ENCODE measurements at places on chromosomes 16 and 17.

DNA sequence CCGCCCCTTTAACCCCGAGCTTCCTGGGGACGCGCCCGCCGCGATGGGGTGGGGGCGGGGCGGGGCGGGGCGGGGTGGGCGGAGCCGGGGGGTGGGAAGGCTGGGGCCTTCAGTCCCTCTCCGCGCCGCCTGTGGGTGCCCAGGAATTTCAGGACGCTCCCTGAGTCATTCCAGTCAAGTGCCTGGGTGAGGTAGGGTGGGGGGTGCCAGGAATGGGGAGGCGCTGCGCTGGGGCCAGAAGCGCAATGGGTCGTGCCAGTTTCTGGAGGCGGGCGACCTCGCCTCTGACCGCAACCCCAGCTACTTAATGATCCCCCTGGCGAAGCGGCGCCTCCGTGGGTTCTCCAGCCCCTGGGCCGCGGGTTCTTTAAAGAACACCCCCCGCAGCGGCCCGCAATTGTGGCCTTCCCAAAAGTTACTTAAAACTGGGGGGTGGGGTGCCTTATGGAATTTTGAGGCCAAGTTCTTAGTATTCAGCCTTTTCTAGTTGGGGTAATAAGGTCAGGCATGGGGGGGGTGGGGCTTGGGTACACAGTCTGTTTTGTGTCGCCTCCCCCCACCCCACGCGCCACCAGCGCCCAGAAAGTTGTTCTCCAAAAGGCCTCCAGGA lies 826 bp upstream of the GSE1 start:
- DNase-seq, result no peak

DNA sequence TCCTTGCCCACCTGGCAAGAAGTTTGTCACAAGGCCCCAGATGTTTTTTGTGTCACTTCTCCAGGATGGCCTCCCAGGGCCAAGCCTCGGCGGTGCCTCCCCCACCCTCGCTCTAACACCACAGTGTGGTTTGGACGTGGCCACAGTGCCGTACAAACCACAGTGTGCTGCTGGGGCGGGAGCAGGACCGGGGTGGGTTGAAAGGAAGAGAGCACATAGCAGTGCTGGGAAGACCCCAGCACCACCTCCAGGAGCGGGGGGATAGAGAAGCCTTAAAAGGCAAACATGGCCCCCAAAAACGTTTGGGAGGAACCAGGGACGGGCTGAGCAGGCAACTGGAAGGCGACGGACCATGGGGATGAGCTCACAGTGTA lies 5.0 kb upstream of the BCL6B start:
- DNase-seq, result no peak

DNA sequence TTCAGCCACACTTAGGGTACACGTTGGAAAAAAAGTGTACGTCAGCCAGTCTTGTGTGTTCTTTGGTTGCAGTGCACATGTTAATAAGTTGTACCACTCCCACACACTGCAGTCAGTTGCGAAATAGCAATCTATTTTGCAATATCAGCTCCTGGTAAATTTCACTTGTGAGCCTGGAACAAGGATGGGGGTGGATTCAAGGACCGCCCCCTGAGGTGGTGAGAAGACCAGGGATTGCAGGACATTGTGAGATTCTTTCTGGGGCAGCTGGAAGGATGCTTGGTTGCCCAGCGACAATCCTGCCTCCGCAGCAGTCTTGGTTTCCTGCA lies 78.6 kb upstream of the ZFHX3 start:
- no peak for DNase-seq

- DNase-seq, result no peak
Observed at GRCh38 chr16:26391833-26392232, 674.9 kb upstream of the C16orf82 start.

- DNase-seq, result no peak
Observed at GRCh38 chr16:24140730-24141129, 115.4 kb upstream of the CACNG3 start.

DNA sequence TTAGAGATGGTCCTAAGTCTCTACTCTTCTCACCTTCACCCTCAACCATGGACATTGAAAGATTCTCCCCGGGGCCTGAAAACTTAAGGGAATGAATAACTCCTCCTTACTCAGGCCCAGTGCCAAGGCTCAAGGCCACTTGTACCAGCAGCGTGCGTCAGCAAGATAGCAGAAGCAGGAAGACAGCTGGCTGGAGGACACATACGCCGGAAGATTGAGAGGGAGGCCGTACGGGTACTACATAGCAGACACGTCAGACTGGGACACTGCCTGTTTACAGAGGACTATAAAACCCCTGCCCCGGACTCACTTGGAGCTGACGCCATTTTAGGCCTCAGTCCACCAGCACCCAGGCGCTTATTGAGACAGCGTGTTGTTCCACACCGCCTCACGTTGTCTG lies 75.8 kb upstream of the MED13 start:
- DNase-seq, result no peak

- DNase-seq, result no peak
Observed at GRCh38 chr16:85308611-85309540, 196.6 kb upstream of the CIBAR2 start.

- DNase-seq, result no peak
Observed at GRCh38 chr17:31364012-31364411, 27.5 kb upstream of the RAB11FIP4 start.

DNA sequence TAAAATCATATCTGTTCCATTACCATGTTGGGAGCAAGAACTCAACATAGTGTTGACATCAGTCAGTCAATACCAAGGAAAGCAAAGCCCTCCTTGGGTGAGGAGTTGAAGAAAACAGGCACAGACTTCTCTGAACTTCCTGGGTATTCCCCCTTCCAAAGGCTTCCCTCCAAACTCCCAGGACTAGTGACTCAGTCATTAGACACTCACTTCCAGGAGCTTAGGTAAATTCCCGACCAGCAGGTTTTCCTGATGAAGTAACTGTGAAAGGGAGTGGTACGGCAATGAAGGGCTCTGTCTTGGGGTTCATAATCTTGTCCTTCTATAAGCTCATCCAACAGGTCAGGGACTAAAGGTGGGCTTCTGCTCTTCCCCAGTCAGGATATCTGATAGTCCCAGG lies 293.8 kb upstream of the AXIN2 start:
- DNase-seq, result no peak

- DNase-seq, result no peak
Observed at GRCh38 chr17:11991461-11991860, 5.8 kb downstream of the ZNF18 start.

DNA sequence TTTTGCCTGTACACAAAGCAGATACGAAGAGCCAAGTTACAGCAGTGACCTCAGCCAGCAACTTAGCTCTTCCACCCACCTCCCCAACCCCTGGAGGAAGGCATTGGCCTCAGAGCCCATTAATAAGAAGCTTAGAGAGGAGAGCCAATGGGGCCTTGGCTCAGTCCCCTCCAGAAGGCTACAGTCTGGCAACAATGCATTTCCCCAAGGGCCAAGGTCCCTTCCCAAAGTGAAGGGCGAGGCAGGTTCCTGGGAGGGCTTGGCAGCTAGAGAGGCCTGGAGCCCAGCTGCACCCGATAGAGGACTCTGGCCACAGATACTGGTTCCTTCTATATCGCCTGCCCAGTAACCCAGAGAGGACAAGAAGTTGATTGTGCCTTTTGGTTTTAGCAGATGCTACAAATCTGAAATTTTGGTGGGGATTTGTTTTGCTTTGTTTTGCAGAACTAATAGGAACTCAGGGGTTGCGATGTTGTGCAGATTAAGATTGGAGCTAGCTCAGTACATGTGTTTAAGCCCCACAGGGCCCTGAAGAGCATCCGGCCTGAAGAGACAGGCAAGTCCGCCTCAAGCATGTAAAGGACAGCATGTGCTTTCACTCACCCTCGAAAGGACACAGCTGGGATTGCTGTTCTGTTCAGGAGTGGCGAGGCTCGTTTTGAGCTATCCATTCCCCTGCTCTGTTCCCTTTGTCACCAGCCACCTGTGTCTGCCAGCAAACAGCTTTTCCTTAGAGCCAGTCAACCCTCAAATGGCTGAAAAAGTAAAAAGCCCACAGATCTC lies 12.0 kb upstream of the PNPO start:
- no peak for DNase-seq

- no peak for DNase-seq
Observed at GRCh38 chr17:12089809-12090384, 69.2 kb downstream of the MAP2K4 start.

DNA sequence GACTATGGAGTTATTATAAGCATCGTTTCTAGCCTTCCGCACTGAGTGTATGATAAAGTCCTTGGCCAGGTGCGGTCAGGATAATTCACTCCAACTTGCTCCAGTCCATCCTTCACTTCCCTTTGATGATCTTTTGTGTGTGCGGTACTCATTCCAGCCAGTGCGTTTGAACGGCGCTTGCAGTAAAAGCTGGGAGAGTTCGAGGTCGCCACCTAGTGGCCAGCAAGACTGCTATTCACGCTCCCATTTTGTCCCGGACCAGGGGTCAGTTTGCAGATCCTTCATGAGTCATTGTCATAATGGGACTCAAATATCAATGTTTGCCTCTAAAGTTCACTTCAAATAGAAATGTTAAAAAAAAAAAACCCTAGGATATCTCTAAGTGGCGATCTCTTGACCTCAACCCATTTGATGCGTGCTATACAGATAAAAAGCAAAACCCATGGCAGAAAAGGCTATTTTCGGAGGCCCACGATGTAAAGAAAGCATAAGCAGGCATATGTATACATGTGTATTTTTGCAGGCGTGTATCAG lies 417.1 kb downstream of the TMEM114 start:
- DNase-seq, result no peak

- peak; percentile 2 for DNase-seq
Observed at GRCh38 chr16:25014500-25015147, 545 bp downstream of the ARHGAP17 start.

- no peak for DNase-seq
Observed at GRCh38 chr17:44828919-44829522, 1.1 kb downstream of the GJC1 start.

All from NCI-H1048 (cell line).